ENCODE measurements at places on chromosomes 11 and 22.

DNA sequence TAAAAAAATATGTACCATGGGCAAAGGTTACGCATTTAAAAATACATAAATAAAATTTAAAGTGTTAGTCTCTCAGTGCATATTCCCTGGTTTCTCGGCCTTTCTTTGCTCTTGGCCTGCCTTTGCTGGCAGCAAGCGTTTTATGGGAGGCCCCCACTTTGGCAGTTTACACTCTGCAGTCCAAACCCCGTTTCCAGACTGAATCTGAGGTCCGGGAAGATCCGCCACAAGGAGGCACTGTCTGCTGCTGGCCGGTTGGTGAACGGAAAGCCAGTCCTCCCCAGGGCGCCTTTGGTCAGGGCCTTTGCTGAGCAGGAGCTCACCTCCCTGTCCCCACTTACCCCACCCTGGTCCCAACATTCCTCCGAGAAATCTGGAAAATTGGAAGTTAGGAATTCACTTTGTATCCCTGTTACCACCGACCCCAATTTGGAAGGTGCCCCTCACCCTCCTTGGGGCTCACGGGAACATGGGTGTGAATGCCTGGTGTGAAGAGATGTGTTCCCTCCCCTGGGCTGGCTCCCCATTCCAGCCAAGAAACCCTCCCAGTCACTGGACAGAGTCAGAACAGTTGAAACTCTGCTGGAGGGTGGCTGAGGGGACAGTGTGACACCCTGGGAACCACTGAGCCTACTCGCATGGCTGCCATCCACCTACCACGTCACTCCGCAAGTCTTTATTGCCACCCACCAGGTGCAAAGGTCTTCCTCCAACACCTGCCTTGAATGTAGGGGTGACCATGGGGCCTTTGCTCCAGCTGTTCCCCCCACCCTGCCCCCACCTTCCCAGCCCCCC, 9.4 kb upstream of the SF1 start:
- no peak for DNase-seq

GRCh38 chr22:48259991-48260670, 1497.7 kb downstream of the TBC1D22A start:
- DNase-seq: no peak

GRCh38 chr22:47504962-47505361, 742.5 kb downstream of the TBC1D22A start:
- DNase-seq: no peak

GRCh38 chr11:32450372-32450771, 15.0 kb upstream of the WT1 start:
- DNase-seq: no peak

GRCh38 chr11:125373426-125374391, 122.4 kb downstream of the FEZ1 start:
- no peak for DNase-seq

GRCh38 chr11:88555018-88555828, 217.7 kb upstream of the CTSC start:
- no peak for DNase-seq

- DNase-seq: no peak
Measured at GRCh38 chr11:59365232-59366018, 6.7 kb downstream of the OR5AN1 start.

DNA sequence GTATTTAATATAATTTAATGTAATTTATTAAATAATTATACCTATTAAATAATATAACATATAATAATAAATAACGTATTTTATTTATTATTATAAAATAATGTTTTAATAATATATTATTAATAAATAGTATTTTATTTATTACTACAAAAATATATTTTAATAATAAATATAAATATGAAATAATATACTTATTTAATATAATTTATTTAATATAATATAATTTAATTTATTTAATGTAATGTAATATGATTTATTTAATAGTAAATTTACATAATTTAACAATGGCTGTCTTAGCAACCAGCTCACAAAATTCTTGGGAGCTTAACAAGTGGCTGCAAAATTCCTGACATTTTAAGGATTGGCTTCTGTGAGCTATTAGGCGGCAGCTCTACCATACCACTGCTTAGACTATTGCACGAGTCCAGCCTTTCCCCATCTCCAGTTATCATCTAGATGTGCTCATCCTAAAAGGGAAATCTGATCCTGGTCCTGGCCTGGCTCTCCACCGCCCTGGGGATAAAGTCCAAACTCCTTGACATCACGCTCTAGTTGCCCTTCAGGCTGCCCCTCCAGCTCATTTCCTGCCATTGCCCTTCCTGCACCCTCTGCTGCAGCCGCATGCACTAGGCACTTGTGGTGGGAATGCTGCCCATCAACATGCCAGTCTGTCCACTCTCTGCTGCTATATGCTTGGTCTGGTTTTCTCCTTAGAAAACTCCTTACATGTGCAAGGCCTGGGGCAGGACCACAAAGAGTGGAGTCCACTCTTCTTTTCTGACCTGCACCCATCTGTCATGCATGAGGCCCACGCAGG, 9.8 kb downstream of the MMP20 start:
- DNase-seq: no peak

DNA sequence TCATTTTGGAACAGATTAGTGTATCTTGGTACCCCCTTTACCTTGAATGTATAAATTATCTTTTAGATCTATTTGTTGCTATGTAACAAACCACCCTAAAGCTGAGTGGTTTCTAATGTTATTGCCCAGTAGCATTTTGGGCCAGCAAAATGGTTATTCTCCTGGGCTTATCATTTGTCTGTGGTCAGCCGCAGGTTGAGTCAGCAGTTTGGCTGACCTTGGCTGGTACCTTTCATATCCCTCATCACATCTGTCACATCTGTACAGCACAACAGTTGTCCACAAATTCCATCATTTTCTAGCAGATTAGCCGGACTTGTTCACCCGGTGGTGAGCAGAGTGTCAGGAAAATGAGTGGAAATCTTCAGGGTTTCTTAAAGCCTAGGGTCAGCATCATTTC, 588.5 kb upstream of the ARHGAP42 start:
- no peak for DNase-seq
